ENCODE measurements at places on chromosomes 1 and 21.
A peak's percentile ranks its signal among the peaks of the same experiment; 100 is the strongest.

GRCh38 chr1:6098303-6099215 is 52.9 kb downstream of the KCNAB2 start:
- peak; percentile 60 for DNase-seq

- DNase-seq, result no peak
Measured at GRCh38 chr21:15552914-15553494, 176.8 kb upstream of the USP25 start.

- no peak for DNase-seq
Measured at GRCh38 chr1:100767176-100767890, 47.8 kb downstream of the VCAM1 start.

- no peak for DNase-seq
Measured at GRCh38 chr1:42684139-42684538, 1.9 kb downstream of the YBX1 start.

GRCh38 chr1:56531624-56532349 is 47.6 kb downstream of the PLPP3 start:
- no peak for DNase-seq

GRCh38 chr1:10054465-10054864 is 21.7 kb downstream of the UBE4B start:
- no peak for DNase-seq

DNA sequence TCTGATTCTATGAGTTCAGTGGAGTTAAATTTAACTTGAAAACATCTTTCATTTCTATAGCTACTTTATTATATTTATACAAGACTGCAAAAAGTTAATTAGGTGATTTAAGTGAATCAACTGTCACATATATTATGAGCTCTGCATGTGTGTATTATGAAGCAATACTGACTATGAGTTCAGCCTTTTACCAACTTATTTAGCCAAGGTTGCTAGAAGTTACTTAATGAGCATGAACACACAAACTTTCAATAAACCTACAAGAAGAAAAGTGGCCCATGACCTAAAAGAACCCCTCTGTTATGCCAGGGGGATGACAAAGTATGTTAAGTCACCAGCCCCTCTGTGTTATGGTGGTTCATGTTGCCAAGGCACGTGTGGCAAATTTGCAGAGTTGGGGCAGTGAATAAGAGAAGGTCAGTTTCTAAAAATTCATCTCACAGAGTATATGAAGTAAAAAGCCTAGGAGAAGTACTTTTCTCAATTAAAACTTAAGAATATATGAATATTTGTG is 86.7 kb upstream of the LYPLAL1 start:
- DNase-seq, result no peak

DNA sequence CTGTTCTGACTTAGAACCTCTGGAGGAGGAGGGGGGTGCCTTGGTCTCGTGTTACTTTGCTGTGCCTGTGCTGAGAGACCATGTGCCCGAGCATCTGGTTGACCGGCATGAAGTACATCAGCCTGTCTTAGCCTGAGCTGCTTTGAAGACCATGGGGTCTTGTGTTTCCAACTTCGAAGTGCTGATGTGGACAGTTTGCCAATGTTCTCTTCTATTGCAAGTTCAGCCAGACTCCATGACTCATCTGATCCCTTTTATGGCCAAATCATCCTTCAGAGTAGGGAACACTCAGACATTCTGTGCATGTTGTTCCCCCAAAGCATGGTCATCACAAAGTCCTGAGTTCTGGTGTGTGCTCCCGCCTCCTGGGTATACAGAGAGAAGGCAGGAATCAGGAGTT is 6.0 kb upstream of the PLA2G2C start:
- DNase-seq, result no peak
